T-helper 17 cell (primary cell): ENCODE measurements at places on chromosomes 16 and 17.

DNA sequence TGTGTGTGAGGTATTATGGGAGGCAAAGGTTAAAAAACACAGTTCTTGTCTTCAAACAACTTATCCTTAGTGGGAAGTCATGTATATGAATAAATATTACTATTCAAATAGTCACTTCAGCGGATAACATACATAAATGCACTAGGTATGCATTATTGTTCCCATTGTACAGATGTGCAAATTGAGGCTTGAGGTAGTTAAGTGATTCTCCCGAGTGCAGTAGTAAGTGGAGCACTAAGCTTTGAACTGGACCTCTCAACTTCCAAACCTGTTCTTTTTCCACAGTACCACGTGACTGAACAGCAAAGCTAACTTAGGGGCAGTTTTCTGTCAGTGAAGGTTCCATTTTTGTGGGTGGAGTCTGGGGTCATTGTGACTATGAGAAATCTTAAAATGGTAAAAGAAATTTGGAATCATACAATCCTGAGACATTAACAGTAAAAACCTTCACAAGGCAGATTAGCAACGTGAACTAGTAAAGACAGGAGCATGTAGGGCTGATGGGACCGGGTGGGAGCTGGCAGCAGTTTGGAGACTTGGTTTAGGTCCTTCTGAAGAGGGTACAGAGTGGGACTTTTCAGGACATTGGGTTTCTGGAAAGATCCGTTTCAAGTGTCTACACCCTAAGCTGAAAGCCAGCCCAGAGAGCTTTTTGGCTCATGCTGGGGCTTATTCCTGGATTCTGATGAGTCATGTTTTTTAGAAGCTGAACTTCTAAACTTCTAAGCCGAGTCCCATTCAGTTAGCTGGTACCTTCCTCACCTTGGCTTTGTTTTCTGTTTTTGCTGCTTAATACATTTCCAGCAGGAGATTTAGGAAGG lies 204.9 kb downstream of the PRKCA start:
- DNase-seq = no peak

- no peak for DNase-seq
Measured at GRCh38 chr17:19873346-19873745, 5.6 kb upstream of the ULK2 start.

- DNase-seq = no peak
Measured at GRCh38 chr16:87939562-87940423, 3.5 kb upstream of the CA5A start.

DNA sequence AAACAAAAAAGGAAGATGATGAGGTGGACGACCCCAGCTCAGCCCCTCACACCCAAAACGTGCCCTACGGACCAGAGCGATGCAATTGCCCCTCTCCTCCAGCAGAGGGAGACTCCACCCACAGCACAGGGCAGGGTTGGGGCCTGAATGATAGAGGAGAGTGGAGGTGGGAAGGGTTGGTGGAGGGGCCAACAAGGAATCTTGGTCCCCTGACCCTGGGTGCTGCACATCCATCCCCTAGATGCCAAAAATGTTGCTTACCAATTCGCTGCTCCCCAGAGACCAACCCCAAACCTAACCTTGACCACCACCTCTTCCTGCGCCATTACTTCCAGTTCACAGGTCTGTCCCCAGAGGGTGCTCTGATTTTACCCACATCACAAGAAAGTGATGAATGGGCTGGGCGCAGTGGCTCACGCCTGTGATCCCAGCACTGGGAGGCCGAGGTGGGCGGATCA lies 12.9 kb downstream of the P2RX5 start:
- DNase-seq = peak; percentile 36

GRCh38 chr17:42185621-42185930 lies 324 bp upstream of the HCRT start:
- no peak for DNase-seq

DNA sequence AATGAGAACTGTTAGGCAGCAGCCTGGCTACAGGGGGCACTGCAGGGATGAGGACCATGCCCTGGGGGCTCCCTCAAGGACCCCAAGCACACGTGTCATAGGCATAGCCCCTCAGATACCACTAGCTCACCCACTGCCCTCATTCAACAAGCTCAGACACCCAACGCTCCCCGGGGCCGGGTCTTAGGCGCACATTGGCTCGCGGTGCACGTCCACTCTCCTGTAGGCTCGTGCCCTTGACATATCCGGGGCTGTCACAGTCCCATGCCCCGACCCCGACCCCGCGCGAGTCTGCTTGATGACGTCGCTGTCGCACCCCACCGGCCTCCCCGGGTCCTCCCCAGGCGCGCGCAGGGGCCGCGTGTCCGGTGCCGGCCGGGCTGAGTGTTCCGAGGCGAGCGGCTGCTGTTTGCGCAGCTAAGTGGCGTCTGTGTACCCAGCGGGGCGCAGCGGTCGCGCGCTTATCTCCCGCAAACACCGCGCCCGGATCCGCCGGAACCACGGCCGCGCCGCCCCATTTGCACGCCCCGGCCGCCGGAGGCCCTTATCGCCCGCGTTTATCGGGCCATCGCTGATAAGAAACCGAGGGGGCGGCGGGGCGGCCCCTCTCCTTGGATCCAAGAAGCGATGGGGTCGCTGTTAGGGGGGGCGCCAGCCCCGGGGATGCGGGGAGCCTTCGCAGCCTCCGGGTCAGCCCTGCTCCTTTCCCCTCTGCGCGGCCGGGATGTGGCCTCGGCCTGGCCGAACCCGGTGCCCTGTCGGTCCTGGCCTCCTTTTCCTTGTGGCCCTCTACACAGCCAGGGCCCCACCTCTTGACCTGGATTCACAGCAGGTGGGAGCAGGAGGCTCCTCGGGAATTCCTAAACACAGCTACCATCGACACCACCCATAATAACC lies 20.7 kb upstream of the NAGS start:
- DNase-seq = no peak

DNA sequence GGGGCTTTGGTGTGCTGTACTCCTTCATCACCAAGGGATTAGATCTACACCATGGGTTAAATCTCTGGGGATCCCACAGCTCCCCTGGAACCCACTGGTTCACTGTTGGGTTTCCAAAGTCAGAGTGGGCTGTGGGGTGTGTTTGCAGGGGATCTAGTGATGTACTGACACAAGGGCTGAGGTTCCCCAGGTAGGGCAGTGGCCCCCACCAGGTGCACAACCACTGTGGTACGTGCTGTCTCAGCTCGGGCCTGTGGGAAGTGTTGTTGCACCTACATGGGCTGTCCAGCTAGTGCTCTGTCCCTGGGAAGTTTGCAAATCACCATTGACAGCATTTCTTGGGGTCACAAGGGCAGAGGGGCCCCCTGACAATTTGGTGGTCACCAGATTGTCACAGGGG lies 134.4 kb upstream of the CDH8 start:
- no peak for DNase-seq

DNA sequence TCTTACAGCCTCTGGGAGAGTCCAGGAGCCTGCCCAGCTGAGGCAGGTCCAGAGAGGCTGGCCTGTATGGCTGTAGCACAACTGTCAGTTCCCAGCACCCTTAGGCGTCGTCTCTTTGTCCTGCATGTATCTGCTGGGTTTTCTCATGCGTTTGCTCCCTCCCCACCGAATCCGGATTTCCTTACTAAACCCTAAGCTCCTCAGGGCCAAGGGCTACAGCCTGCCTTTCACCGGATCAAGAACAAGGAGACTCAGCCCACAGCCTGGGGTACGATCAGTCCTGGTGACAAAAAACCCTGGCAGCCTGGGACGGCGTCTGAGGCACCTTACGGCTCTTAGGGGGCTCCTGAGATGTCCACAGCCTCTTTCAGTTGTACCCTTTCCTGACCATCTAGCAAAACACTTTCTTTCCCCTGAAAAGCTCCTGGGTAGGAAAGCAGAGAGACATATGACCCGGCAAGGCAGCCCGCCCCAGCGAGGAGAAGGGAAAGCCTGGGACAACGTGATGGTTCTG lies 12.2 kb downstream of the HIC1 start:
- DNase-seq = no peak

GRCh38 chr16:87924811-87925670 lies 11.3 kb downstream of the CA5A start:
- DNase-seq = no peak

- DNase-seq = no peak
Measured at GRCh38 chr17:4666296-4666695, 24.8 kb upstream of the ALOX15 start.
